ENCODE measurements at places on chromosomes 7 and 10. TPM values are rescaled to one million over a fixed set of nuclear protein-coding genes. Genes with fewer than 3 reads are reported as not detected.

Gene EIF5AL1
- total RNA-seq, result 0.62 TPM

Gene SNX8
- 53.2 TPM for total RNA-seq

Gene RAB19
- 5.1 TPM for total RNA-seq

Gene ADAM12
- 0.52 TPM for total RNA-seq

Gene MYOF
- 37.4 TPM for total RNA-seq

Gene HOXA7
- not detected for total RNA-seq

- DNase-seq, result no peak
Measured at GRCh38 chr7:30525429-30525828, 20.8 kb upstream of the GGCT start.

DNA sequence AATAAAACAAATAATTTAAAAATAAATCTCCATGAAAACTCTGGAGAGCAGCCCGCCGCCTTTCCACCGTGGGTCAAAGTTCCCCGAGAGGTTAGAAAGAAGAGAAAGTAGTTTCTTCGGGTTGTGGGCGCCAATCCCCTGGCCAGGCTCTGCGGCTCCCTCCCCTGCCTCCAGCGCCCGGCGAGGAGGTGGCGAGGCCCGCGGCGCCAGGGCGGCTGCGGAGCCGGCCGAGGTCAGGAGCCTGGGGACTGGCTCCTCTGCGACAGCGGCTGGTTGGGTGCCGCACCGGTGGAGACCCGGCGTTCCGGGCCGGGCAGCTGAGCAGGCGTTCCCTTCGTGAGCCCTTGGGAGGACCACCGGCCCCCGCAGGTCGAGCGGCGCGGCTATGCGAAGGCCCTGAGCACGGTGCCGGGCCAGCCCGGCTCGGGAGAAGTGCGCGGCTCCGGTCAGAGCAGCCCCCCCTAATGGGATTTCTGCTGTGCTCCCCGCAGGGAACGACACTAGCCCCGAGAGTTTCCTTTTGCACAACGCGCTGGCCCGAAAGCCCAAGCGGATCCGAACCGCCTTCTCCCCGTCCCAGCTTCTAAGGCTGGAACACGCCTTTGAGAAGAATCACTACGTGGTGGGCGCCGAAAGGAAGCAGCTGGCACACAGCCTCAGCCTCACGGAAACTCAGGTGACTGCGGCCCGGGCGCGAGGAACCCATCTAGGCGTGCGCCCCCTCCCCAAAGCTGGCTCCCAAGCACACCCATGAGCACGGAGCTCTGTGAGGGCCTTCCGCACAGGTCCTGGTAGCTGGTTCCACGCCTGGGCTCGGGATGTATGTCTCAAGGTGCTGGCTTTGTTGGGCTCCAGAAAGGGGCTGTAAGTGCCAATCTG, 2.8 kb downstream of the EMX2 start:
- peak; percentile 82 for DNase-seq

DNA sequence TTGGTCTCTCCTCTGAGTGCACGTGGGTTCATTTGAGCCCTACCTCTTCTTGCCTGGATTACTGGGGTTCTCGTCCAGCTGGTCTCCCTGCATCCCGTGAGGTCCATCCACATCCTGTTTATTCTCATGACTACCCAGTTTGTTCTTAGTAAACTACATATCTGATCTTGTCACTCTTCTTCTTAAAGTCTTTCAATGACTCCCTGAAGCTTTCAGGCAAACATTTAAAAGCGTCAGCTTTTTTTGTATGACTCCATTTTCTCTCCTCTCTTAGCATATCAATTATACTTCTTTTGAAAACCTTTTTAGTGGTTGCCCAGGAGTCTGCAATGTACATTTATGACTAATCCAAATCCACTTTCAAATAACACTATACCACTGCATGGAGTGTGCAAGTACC, 7.5 kb downstream of the SFXN2 start:
- DNase-seq, result no peak

DNA sequence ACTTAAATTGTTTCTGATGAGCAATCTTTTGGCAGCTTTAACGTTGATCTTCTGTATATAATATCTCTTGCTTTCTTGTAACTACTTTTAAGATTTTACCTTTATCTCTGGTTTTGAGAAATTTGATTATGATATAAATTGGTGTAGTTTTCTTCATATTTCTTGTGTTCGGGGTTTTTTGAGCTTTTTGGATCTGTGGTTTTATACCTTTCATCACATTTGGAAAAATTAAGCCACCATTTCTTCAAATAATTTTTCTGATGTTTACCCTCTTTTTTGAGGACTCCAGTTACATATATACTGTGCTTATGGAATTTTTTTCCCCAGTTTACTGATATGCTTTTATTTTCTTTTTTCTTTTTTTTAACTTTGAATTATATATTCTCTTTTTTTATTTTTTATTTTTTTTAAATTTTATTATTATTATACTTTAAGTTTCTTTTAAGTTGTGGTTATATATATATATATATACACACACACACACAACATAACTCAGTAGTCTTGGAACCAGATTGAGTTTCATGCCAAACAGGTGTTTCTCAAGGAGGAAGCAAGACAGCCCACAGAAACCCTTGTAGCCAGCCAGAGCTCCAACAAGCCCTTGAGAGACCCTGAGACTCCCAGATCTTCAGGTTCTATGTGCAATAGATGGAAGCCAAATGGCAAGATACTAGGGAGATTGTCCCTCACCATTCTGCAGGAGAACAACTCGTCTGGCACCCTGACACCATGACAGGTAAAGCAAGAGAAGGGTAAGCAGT, 27.5 kb upstream of the NME8 start:
- no peak for DNase-seq

DNA sequence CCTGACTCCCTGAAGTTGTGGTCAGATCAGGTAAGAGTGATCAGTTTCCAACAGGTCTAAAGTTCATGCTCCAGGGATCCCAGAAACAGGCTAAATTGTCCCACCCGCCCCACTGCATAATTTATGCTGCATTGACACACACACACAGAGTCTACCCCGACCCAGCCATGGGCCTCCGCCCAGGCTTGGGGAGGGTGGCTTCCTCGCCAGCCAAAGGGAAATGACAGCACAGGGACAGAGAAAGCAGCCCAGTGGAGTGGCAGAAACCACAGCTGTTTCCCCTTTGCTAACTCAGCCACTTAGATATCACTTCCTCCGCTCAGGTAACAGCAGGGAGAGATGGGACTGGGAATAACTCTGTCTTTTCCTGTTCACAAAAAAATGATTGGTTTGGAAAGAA, 9.4 kb downstream of the SH3PXD2A start:
- DNase-seq, result no peak

DNA sequence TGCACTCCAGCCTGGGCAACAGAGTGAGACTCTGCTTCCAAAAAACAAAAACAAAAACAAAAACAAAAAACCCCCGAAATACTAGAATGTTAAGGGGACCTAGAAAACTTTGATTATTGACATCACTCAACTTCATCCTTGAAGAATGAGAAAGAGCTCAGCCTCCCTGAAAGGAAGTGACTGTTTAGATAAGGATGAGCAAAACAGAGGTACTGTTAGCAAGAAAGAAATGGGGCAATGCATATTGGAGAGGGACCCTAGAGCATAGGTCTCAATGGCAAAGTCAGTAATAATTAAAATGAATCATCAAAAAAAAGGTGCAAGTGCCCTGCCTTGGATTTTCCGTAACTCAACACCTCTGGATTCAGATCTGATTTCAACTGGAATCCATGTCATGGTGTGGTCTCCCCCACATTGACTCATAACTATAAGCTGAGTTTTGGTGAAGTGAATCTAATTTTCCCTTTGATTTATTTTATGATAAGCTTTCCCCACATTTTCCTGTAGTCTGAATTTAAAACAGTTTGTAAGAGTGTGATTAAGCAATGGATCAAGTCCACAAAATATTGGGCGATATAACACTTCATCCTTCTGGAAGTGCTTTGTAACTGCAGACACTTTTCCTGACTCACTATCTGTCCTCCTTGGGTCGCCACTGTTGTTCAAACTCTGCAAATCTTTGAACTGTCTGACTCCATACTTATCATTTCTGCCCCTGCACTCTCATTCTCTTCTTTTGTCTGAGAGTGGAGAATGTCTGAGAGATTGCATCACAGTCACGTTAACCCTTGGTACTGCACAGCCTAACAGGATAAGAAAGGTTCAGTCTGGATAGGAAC, 224.8 kb upstream of the LYZL1 start:
- DNase-seq, result no peak

GRCh38 chr7:127885843-127886242, 145.4 kb downstream of the LRRC4 start:
- no peak for DNase-seq

DNA sequence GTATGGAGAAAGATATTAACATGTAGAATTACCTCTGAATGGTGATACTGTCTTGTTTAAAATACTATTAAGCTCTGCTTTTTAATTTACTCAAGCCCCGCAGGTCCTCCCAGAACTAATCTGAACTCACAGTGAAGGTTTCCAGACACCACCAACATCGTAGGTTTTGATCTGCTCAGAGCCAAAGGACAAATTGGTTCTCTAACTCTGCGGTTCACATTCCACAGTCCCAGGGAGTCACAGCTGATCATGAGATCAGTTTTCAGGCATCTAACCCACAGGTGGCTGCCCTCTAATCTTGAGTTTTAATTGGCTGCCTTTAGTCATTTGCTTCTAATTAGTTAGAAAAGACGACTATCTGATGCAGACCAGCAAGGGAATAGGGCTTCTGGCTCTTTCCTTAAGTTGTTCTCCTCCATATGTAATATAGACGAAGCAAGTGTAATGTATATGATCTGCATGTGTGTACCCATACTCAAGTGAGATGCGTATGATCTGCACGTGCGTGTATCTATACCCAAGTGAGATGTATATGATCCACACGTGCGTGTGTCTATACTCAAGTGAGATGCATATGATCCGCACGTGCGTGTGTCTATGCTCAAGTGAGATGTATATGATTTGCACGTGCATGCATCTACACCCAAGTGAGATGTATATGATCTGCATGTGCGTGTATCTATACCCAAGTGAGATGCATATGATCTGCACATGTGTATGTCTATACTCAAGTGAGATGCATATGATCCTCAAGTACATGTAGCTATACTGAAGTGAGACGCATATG, 331.5 kb upstream of the NPVF start:
- no peak for DNase-seq
